Kidney (tissue), 22 donors: ENCODE measurements at places on chromosomes 6 and 20. TPM values are rescaled to one million over a fixed set of nuclear protein-coding genes. Genes with fewer than 3 reads are reported as not detected.

- H3K36me3 ChIP-seq: no peaks in the 10 kb centered on the region
- no peak overlapping the region for H3K4me3 ChIP-seq
- peaks cover 21% of the 10 kb centered on the region for H3K4me1 ChIP-seq
- DNase-seq: no peak
- H3K27me3 ChIP-seq: no peaks in the 10 kb centered on the region
- no peak overlapping the region for H3K27ac ChIP-seq
Observed at GRCh38 chr20:24698706-24699206, 229.3 kb downstream of the SYNDIG1 start.

DNA sequence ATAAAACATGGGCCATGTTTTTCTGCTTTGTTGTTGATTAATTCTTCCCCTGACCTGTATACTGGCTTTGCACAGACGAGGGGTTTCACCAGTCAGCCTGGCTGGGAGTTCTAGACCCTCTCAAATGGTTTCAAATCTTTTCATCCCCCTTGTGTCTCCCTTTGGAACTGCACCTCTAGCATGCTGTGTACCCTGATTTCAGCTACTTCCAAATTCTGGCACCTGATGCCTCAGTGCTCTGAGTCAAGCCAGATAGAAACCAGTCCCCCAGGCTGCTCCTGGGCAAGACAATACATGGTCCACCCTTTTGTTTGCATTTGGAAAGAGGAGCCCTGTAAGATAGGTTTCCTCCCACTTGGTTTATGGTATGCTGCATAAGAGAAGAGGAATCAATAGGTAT is 290.2 kb downstream of the BTBD3 start:
- no peaks in the 10 kb centered on the region for H3K36me3 ChIP-seq
- H3K27me3 ChIP-seq: no peaks in the 10 kb centered on the region
- no peaks in the 10 kb centered on the region for H3K4me1 ChIP-seq

- H3K27me3 ChIP-seq: no peaks in the 10 kb centered on the region
- no peak for DNase-seq
- H3K4me1 ChIP-seq: no peaks in the 10 kb centered on the region
- H3K27ac ChIP-seq: no peak overlapping the region
Observed at GRCh38 chr6:90465686-90466085, 121.2 kb downstream of the MAP3K7 start.

The MUCL3 gene
- 0.13 TPM for total RNA-seq

The LTV1 gene
- 17.8 TPM for total RNA-seq
